Stimulated activated CD8-positive, alpha-beta memory T cell treated with anti-CD3 and anti-CD28 coated beads, Interleukin-4, amount 100 ng/mL, for 1 hour (primary cell): ENCODE measurements at places on chromosomes 5 and 9.

DNA sequence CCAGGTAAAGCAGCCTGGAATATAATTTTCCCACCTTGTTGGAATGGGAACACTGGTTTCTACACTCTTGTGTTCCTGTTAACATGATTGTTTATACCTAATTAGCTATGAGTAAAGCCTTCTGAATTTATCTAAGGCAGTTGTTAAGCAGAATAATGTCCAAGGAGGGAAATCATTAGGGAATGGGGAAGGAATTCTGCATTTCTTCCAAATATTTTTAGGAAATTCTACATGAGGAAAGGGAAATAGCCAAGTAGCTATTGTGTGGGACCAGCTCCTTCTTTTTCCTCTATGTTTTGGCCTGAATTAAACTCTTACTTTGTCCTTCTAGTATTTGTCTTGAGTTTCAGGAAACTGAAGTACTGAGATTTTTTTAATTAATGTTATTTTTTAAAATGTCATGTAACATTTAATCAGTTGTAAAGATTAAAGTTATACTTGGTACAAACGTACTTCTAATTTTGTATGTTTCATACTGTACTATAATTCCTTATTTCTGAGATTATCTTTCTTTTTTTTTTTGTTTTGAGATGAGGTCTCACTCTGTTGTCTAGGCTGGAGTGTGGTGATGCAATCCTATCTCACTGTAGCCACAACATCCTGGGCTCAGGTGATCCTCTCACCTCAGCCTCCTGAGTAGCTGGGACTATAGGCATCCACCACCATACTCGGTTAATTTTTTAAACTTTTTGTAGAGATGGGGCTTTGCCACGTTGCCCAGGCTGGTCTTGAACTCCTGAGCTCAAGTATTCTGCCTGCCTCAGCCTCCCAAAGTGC is 28.5 kb downstream of the ANKDD1B start:
- no peak for DNase-seq

GRCh38 chr5:37717613-37718431 is 122.0 kb downstream of the GDNF start:
- no peak for DNase-seq

- DNase-seq, result no peak
Observed at GRCh38 chr5:120258123-120258522, 206.0 kb upstream of the PRR16 start.

GRCh38 chr9:89052470-89053097 is 61.3 kb downstream of the S1PR3 start:
- no peak for DNase-seq

DNA sequence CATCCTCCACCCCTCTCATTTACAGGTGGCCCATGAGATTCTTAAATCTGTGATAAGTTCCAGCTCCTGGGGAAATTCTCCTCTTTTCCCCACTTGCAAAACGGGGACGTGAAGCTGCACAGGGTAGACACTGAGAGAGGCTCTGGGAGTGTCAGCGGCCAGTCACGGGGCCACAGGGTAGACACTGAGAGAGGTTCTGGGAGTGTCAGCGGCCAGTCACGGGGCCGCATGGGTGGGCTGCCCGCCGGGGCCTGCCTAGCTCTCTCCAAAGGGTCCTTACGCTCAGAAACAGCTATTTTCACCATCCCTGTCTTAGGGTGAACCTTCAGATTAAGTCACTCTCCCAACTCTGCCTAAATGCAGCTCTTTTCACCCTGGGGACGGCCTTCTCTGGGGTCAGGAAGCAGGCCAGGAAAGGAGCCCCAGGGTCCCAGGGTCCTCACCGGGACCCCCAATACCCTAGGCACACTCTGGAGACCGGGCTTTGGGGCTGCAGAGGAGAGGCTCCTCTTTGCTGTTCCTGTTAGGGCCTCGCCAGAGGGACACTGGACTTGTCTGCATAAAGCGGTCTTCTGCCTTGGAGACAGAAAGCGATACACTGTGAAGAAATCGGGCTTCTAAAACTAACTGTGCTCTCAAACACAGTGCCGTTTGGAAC is 1.5 kb downstream of the FAM78A start:
- DNase-seq, result no peak

GRCh38 chr5:107966201-107966600 is 295.5 kb upstream of the EFNA5 start:
- no peak for DNase-seq

- DNase-seq, result no peak
Observed at GRCh38 chr5:61941637-61942036, 364.4 kb upstream of the KIF2A start.

GRCh38 chr5:89303033-89303480 is 420.1 kb upstream of the MEF2C start:
- no peak for DNase-seq

DNA sequence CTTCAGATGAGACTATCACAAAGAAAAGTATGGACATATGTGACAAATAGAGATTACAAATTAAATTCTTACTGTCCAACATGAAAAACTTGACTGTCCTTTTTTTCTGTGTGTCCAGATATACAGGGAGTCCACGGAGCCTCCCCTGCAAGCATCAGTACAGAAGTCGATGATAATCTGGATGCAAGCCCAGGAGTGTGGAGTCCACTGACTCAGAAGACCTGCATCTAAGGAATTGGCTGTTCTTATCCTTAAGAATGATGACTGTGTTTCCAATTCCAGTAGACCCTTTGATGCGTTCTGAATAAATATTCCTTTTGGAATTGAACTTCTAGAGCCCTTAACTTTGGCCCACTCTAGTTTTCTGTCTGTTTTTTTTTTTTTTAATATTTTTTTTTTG is 56.7 kb upstream of the TAF11L2 start:
- DNase-seq, result no peak

- no peak for DNase-seq
Observed at GRCh38 chr5:108255468-108255867, 126.4 kb downstream of the FBXL17 start.

- DNase-seq, result no peak
Observed at GRCh38 chr5:38370358-38371100, 112.2 kb downstream of the EGFLAM start.

DNA sequence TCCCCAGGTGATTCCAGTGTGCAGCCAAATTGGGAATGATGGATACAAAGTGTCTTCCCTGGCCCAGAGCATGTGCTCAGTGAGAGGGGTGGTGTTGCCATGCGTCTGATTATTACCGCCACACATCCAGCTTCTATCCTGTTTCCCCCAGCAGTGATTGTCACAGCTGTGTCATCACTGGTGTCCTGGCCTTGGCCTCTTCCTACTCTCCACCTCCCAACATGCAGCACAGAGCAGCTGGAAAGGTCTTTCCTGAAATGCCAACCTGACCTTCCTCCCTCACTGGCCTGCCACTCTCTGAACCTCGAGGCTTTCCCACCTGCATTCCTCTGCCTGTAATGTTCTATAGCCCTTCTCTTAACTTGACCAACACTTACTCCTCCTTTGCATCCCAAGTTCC is 60.0 kb downstream of the TMOD1 start:
- no peak for DNase-seq

- no peak for DNase-seq
Observed at GRCh38 chr5:139762615-139763170, 32.9 kb upstream of the PSD2 start.

- DNase-seq, result no peak
Observed at GRCh38 chr9:114086009-114086408, 7.9 kb upstream of the AMBP start.

DNA sequence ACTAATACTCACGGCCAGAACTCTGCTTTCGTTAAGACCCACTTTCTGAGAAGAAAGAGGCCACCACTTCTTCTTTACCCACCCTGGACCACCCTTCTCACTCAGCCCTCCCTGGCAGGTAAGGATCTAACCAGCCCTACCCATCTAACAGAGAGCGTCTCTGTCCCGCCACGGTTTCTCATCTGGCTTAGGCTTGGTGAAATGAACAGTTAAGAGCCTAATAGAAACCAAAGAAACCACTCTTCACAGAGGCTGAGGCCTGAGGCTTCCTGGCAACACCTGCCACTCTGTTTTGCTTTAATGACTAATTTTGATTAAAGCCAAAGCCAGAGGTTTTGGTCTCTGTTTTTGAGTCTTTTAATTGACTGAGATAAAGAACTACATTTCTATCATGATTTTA is 354.1 kb upstream of the SLC30A5 start:
- DNase-seq, result no peak

- DNase-seq, result no peak
Observed at GRCh38 chr9:17611917-17612316, 33.1 kb downstream of the SH3GL2 start.

GRCh38 chr5:121325930-121326329 is 525.8 kb upstream of the FTMT start:
- no peak for DNase-seq

GRCh38 chr5:16681876-16682275 is 65.1 kb upstream of the RETREG1 start:
- DNase-seq, result no peak

DNA sequence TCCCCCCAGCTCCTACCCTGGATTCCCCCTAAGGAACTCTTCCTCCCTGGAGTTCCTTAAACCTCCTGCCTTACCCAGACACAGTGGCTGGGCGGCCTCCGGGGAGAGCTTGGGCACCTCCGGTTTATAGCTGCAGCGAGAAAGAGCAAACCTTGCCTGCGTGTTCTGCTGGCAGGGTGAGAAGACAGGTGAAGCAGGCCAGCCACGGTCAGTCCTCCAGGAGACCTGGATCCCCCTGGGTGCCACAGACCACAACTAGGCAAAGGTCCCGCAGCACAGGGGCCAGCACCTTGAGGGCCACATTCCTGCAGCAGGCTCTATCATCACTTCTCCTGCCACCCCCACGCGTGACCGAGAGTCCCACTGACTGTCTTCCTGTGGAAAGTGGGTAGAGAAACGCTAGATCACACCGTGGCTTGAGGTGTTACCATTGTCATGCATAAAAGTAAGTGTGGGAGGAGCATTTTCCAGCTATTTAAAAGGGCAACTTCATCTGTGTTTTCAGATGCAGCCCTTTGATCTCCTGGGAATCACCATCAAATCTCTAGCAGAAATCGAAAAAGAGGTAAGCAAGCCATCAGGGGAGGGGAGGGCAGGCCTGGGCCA is 130.2 kb upstream of the LMX1B start:
- DNase-seq, result no peak

- DNase-seq, result no peak
Observed at GRCh38 chr5:140595538-140596300, 31.1 kb downstream of the SLC35A4 start.

- DNase-seq, result no peak
Observed at GRCh38 chr9:114603248-114603647, 7.8 kb upstream of the TMEM268 start.
